Activated CD4-positive, CD25-positive, alpha-beta regulatory T cell treated with anti-CD3 and anti-CD28 coated beads, Interleukin-2, amount 50 U/mL, for 24 hours (primary cell): ENCODE measurements at places on chromosomes 16 and 17.

DNA sequence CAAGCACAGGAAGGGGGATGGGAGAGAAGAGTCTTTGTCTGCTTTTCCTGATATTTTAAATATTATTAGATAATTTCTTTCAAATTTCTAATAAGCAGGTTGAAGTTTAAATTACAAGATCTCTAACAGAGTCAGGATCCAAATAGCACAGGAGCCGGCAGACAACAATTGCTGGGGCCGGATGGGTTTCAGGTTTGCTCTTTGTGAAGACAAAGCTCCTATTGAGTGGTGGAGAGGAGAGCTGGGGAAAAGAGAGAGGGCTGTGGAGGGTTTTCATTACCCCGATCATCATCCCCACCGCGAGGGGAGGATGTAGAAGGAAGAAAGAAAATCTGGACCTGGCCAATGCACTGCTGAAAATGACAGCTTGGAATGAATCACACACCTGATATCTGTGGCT is 197.3 kb downstream of the SOX9 start:
- ATAC-seq: no peak

DNA sequence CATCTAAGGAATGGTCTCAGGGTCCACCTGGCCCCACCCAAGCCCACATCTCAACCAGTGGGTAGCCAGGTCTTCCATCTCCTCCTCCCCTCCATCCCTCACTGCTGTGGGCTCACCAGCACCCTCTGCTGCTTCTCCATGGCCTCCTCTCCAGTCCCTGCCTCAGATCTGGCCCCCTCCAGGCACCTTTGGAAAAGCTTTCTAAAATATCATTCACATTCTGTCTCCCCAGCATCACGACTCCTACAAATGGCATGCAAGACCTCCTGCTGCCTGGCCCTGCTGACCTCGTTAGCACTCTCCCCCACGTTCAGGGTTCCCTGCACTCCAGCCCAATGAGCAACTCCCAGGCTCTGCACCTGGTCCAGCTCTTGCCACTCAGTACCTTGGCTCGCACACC is 13.7 kb downstream of the GLP2R start:
- ATAC-seq: no peak

- no peak for ATAC-seq
Measured at GRCh38 chr17:80080081-80080480, 21.3 kb upstream of the GAA start.

DNA sequence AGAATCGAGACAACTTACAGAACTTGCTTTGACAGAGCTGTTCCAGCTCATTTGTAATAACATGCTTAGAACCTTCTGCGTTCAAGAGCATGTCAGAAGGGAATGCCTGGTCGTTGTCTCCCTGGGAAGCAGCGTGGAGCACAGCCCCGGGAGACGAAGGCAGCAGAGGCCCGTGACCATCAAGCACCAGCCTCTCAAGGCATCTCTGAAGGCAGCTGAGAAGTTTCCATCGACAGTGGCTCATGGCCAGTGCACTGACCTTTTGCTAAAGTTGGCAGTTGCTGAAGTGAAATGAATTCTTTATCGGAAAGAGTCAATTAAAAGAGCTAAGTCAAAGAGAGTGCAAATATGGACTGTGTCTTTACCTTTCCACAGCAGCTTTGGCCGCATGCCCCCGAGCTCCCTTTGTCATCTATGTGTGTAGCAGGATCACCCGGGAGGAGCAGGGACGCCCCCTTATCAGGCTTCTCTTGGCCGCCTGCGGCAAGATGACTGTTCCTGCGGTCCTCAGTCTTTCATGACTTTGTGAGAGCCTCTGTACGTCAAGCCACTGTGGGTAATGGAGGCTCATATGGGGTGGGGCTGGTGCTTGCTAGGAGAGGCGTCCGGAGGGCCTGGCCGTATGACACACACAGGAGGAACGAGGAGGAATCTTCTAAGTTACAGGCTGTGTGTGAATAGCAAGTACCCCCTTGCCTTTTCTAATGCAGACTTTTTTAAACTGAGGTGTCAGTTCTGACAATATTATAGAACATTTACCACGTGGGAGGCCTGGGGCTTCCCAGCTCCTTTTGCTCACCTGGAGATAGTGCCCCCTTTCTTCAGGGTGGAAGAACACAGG is 54.2 kb downstream of the LDHD start:
- ATAC-seq: no peak
